Cortex of kidney (tissue), 1 donor: ENCODE measurements at places on chromosomes 2 and 18.

GRCh38 chr2:151271824-151272223 is 10.2 kb upstream of the RBM43 start:
- no peak for DNase-seq

DNA sequence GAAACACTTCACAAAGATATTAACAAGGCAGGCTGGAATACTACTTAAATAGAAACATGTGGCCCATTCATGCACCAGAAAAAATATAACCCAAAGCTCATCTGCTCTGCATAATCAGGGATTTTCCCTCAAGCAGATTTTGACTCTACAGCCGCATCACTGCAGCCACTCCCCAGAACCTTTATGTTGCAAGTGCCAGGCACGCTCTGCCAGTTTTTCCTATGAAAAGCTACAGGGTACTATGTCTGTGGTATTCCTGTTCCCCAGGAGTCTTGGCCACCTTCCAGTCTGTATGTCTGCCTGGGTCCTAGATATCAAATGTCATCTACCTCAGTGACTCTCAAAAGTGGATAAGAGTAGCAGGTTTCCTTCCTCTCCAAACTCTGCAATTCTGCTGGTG is 3.8 kb downstream of the COA5 start:
- no peak for DNase-seq

GRCh38 chr2:57869758-57870344 is 176.8 kb upstream of the VRK2 start:
- no peak for DNase-seq

DNA sequence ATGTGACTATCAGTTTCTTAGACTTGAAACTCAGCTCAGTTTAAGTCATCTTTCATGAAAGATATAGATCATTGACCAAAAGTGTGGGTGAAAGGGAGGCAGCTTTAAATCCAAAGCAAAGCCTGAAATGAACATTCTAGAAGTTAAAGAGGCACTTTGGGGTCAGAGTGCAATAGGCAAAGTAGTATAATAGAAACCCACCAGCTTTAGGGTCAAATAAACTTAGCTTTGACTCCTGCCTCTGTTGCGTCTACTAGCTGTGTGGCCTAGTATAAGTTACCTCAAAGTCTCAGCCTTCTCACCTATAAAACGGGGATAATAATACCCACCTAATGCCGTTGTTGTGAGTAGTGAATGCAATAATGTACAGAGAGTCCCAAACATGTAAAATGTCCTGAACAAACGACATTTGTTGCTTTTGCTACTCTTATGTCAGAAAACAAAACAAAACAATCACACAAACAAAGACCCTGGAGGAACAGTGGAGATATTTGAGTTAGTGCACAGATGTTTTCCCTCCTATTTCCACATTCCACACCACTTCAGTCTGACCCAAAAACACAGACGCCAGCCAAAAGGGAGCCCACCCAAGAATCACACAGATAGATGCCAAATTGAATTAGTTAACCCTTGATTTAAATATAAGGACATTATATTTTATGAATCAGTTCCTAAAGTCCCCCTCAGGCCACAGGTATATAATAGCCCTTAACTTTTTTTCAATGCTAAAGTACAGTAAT is 657.0 kb downstream of the ARHGAP15 start:
- DNase-seq = no peak

DNA sequence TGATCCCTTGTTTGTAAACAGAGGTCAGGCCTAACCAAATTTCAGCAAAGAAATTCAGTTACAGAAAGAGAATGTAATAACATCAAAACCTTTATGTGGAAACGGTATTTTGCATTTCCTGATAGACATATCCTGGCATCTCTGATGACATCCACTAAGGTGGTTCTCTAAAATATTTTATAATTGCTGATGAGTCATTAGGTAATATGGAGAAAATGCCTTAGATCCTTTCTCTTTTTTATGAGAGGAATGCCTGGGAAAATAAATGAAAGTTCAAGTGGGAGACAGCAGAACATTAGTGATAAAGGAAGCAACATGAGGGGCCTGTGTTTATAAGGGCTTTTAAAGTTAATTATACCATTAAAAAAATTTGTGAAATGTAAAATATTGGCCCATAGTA is 72.6 kb downstream of the PLCL1 start:
- DNase-seq = no peak

- no peak for DNase-seq
Observed at GRCh38 chr2:204274991-204275390, 270.3 kb upstream of the PARD3B start.

GRCh38 chr2:127700527-127701192 is 637 bp upstream of the SFT2D3 start:
- no peak for DNase-seq

GRCh38 chr2:71460056-71460455 is 6.7 kb downstream of the DYSF start:
- no peak for DNase-seq

DNA sequence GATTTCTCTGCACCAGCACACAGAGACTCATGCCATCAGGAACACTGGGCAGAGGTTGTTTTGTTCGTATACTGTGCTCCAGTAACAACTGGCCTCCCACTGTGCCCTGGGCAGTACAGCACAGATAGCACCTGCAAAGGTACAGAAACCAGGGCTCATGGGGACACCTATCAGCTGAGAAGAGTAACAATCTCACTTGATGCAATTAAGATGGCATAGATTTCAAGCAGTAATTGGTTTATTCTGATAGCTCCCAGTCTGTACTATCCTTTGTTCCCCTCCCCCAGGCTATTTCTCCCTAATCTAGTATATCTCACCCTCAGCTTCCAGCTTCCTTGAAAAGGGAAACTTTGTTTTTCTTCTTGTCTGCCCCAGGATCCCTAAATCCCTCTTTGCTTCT is 343.9 kb upstream of the MMADHC start:
- no peak for DNase-seq

- no peak for DNase-seq
Observed at GRCh38 chr18:62426191-62426488, 96.7 kb upstream of the ZCCHC2 start.

- DNase-seq = no peak
Observed at GRCh38 chr2:70991142-70991541, 3.5 kb downstream of the TEX261 start.

- DNase-seq = no peak
Observed at GRCh38 chr2:231425811-231426703, 30.5 kb downstream of the B3GNT7 start.

DNA sequence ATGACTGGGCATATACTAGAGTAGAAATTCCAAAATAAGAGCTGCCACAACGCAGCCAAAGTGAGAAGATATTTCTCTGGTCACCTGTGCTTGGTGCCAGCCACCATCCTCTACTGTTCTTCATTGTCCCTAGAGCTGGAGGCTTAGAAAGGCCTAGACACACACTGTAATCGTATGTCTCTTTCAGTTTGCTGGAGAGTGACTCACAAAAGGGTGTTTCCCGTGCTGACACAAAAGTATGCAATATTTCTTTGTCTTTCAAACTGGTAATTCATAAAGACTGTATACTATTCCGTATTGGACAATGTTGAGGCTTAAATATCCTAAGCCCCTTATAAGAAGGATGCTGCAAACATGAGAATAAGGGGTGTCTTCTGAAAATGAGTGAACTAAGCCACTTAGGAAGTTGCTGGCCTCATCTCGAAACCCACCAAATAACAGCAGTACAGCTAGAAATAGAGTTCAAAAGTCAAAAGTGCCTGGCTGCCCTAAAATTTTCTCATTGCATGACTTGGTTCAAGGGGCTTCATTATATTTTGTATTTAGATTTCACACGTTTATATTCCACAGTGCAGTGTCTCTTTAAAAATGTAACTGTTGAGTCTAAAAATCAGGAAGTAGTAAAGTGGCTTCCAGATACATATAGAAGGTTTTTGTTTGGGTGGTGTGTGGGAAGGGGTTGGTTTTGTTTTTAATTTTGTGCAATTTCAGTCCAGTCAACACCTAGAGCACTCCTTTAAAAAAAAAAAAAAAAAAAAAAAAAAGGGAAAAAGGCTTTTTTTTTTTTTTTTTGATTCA is 601.1 kb downstream of the ARHGAP15 start:
- DNase-seq = no peak
